ENCODE measurements at places on chromosomes 13 and 19. TPM values are rescaled to one million over a fixed set of nuclear protein-coding genes. Genes with fewer than 3 reads are reported as not detected.

CEACAM20 gene
- not detected for total RNA-seq

ELSPBP1 gene
- total RNA-seq: not detected

TEX29 gene
- total RNA-seq: not detected

ZNF878 gene
- 0.22 TPM for total RNA-seq

DNA sequence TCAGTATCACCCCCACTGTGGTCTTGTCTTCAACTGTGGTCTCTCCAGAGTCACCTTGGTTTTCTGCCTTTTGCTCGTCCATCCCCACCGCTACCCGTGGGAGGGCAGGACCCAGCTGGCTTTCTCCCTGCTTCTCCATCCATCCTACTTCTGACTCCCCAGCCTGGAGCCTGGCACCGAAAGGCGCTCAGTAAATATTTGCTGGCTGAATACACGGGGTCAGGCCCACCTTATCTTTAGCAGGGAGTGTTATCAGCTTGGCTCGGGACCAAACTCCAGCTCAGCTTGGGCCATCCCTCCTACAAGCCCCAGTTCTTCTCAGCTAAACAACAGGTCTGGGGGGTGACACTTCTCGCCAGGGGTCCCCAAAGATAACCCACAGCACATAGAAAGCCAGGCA is 62.0 kb upstream of the KLF2 start:
- no peak for DNase-seq

DNA sequence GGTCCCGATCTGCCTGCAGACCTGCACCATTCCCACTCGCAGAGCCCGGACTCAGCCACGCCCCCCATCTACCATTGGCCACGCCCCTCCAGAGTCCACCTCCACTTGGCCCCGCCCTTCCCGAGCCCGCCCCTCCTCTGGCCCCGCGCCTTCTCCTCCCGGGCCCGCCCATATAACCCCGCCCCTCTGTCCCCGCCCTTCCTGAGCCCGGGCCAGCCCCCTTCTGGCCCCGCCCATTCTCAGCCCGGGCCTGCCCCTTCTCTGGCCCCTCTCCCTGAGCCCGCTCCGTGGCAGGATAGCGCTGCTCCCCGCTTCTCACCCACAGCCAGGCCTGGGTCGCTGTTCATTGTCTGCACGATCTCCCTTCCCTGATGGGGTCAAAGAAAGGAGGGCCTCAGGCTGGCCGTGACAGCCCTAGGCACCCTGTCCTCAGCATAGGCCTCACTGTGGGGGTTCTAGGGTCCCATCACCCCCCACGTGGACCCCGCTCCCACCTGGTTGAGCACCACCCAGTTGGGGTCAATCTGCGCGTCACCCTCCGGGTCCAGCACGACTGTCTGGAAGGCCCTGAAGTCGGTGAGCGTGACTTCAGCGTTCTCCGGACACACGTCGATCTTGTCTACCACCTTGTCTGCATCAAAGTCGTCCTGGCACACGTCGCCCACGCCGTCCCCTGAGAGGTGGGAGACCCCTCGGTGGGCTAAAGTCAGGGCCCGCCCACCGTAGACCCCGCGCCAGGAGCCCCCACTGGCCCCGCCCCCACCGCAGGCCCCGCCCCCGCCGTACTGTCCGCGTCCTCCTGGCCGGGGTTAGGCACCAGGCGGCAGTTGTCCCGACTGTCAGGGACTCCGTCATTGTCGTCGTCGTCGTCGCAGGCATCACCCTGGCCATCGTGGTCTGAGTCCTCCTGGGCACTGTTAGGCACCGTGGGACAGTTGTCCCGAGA is 5.7 kb downstream of the COMP start:
- peak; percentile 86 for DNase-seq

DNA sequence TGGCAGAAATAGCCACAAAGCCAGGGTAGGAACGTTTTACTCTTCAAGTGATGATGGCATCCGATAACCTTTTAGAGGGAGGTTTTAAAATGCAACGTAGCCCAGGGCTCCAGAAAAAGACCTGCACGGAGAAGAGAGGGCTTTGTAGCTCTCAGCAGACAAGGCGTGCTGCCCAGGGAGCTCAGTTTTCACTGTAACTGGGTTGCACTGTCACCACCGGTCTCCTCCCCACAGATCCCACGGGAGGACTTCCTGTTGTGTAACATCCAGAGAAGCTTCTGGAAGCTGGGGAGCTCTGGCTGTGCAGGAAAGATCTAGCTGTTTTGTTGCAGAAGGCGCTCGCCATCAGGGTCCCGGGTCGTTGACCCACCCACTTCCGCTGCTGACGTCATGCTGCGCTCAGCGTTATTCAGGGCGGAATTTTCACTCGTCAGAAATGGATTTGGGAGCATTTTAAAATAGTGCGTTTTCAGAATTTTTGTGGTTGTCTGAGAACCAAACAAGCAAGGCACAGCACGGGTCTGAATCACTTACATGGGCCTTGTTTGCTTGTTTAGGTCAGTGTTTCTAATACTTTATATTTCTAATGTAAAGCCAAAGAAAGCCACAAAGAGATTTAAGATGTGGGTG is 50.8 kb downstream of the ATP11A start:
- DNase-seq: peak; percentile 89

DNA sequence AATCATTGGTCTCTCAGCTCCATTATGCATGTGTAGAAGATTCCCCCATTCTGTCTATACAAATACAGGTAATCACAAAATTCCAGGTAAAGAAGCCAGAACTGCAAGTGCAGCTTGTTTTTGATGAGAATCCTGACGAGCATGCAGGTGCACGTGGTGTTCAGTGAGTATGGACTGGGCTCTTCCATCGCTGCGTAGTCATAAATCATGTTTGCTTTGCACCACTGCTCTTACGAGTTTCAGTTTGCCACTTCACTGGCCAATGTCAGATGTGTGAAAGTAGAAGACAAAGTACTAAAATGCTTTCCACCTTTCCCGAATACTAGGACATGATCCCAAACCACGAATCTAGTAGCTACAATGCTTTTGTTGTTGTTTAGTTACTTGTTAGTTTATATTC is 390.7 kb downstream of the LIG4 start:
- DNase-seq: no peak

- DNase-seq: no peak
These were observed 56.2 kb downstream of the LACC1 start for GRCh38 chr13:43935878-43936277.

GRCh38 chr19:43309466-43309865 is 40.1 kb upstream of the PSG9 start:
- DNase-seq: no peak

GRCh38 chr19:7260161-7260560 is 34.1 kb downstream of the INSR start:
- no peak for DNase-seq
